HL-60 (cell line): ENCODE measurements at places on chromosomes 2 and 18.
A peak's percentile ranks its signal among the peaks of the same experiment; 100 is the strongest.

DNA sequence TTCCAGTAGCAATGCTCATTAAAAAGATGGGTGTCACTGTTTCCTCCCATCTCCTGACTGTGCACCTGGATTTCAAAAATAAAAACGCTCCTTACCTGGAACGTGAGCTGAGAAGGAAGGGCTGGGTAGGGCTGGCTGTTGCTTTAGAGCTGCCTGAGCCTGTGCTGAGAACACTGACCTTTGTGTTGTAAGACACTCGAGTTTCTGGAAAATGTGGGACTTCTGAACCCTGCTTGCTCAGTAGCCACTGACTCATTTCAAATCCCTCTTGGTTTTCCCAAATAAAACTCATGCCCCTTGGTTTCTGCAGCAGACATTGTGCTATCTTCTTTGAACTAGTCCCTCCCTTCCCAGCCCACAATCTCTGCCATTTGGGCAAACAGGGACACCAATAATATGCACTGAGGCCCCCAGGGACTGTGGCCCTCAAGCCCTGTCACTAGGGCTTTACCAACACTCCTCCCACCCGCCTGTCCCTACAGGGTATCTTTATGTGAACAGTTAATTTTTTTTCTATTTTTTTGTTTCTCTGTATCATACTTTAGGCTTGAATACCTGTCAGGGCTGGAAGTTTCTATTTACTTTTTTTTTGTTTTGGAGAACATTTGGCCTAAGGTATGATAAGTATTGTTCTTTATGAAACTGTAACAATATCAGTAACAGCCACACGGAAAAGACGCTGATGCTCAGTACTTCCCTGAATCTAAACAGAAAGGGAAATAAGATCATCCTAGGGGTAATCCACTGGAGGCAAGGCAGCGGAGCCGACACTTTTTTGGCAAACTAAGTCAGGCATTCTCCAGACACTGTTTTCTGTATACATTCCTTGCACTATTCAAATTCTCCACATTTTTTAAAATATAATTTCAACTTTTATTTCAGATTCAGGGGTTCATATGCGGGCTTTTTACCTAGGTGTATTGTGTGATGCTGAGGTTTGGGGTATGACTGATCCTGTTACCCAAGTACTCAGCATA, 280.2 kb downstream of the STK39 start:
- no peak for DNase-seq

- no peak for DNase-seq
Measured at GRCh38 chr2:88735133-88735532, 43.7 kb downstream of the RPIA start.

DNA sequence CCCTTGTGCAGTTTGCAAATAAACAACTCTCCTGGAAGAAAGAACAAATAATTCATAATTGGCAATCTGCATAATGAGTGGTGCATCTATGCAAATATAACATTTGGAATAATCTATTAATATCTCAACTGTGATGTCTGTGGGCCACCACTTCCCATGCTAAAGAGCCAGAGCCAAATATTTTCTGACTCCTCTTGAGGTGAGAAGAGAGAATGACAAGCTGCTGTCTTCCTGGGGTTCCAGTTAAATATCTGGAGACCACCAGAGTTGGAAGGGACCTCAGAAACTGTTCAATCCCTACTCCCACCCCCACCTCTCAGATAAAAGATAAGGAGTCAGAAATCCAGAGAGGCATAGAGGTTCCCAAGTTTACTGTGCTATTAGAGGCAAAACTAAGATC, 241.0 kb upstream of the SLC14A2 start:
- no peak for DNase-seq

GRCh38 chr2:220212296-220213080, 585.1 kb downstream of the SLC4A3 start:
- no peak for DNase-seq

GRCh38 chr2:231634412-231634811, 41.7 kb downstream of the TEX44 start:
- no peak for DNase-seq

- no peak for DNase-seq
Measured at GRCh38 chr2:108304975-108305374, 16.3 kb downstream of the SULT1C2 start.

DNA sequence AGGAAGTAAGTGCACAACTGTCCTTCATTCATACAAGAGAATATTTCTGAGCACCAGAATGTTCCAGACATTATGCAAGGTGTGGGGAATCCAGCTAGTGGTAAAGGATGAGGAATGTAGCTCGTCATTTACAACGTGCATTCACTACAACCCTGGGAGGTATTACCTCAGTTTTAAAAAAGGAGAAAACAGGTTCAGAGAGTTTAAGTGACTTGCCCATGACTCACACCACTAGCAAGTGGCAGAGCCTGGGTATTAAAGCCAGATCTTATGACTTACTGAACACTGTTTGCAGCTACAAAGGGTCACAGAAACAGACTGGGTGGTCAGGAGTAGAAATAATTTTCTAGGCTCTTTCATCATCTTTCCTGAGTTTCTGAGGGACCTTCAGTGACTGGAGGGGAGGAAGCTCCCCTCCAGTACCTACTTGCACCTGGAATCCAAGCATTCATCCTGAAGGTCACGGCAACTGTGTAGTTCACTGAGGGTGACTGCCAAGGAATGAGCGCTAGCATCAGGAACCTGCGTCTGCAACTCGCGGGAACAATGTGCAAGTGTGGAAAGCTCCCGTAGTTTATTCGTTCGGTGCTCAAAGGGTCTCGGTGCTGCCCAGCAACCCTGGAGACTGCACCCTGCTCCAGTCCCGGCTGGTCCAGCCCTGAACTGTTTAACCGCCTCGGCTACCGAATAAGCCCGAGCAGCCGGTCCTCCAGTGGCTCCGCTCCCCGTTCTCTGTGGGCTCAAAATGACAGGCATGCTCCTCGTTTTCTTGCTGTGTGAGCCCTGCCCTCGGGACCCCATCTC, 647 bp downstream of the CCDC121 start:
- peak; percentile 26 for DNase-seq

DNA sequence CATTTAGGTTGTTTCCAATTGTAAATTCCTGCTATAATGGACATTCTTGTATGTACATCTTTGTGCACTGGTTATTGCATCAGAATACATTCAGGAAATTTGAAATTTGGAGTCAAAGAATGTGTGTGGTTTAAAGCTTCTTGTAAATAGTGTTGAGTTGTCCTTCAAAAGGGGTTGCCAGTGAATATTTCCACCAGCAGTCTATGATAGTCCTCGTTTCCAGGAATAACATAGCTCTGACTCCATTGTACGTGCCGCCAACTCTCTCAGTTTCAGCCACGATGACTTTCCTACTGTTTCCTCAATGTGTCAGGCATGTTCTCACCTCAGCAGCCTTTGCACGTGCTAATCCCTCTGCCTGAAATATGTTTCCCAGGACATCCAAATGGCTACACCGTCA, 10.9 kb upstream of the HS6ST1 start:
- DNase-seq: no peak

DNA sequence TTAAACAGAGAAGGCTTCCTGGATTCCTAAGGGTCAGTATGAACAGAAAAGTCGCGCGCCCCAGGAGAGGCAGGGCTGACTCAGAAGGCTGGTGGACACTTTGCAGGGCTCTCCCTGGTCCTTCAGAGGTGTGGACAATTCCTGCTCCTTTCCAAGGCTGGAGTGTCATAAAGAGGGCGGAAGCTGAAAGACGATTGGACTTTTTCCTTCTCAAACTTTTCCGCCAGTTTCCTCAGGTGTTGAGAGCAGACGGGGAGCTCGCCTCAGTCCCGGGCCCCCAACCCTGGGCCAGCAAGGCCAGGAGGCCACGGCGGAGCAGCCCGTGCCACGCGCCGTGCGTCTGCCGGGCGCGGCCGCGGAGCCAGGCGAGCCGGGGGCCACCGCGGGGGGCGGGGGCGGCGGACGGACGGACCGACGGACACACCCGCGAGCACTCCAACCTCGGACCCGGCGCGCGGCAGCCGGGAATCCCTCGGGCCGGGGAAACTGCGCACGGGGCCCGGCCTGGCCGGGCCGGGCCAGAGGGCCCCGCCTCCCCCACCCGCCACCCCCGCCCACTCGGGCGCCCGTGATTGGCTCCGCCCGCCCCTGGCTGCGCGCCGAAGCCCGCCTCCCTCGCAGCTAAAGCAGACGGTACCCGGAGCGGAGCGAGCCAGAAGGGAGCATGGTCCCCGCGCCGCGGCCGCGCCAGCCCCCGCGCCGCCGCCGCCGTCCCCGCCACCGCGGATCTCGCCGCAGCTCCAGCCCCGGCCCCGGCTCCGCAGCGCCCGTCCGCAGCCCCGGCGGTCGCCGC, at the start of gene KLHL29:
Gene KLHL29 (plus strand): TSS at position 629 of the 793 bp plus-strand sequence. CDS start 177,018 bp downstream, outside the sequence.
- DNase-seq: no peak

DNA sequence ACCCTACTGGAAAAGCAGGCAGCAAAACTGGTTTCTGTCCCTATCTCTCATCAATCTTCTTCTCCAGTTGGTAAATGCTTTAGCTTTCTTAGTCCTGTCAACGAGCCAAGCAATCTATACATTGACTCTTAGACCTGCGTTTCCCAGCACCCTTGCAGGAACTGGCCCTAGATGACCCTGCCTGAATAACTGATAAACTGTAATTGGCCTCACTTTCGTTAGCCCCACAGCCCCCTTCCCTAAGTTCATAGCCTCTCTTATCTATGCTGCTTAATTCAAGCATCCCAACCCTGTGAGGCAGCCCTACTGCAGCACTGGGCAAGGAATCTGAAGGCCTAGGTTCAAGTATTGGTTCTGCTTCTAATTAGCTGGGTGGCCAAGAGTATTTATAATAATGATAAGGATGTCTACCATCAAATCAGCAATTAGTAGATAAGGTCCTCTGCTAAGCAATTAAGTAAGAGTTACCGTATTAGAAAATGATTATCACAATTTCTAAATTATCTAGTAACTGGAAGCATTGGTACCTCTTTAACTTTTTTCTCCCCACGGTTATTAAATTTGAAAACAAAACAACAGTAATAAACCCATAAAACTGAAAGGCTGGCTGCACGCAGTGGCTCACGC, 86.4 kb upstream of the RMDN2 start:
- no peak for DNase-seq

- DNase-seq: no peak
Measured at GRCh38 chr18:57816208-57816954, 13.3 kb upstream of the ATP8B1 start.

DNA sequence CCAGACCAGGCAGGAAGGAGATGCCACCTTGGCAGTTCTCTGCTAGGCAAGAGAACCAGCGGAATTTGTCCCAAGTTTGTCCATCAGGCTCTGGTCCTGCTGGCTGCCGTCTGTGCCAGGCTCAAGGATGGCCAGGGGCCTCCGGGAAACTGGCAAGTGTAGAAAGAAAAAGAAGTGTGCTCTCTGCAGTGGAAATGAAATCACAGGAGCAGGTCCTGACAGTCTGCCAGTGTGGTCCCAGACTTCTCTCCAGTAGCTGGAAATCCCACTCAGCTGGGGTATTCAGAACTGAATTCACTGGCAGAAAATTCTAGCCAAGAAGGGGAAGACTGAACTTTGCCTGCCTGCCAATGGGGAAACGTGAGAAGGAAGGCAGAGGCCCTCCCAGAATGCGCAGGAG, 91.0 kb downstream of the STPG4 start:
- no peak for DNase-seq

DNA sequence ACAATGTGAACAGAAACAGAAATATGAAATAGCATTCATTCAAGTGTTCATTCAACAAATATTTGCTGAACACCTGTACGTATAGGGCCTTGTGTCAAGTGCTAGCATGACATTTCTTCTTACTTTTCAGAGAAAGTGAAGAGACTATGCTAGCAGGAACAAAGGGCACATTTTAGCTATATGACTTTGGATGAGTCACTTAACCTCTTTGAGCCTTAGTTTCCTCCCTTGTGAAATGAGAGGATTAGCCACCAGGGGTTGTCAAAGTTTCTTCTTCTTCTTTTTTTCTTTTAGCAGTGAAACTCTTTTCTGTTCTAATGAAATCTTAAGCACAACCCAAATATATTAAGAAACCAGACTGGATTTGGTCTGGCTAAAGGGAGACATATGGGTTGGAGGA, 53.1 kb downstream of the FIGN start:
- DNase-seq: no peak

DNA sequence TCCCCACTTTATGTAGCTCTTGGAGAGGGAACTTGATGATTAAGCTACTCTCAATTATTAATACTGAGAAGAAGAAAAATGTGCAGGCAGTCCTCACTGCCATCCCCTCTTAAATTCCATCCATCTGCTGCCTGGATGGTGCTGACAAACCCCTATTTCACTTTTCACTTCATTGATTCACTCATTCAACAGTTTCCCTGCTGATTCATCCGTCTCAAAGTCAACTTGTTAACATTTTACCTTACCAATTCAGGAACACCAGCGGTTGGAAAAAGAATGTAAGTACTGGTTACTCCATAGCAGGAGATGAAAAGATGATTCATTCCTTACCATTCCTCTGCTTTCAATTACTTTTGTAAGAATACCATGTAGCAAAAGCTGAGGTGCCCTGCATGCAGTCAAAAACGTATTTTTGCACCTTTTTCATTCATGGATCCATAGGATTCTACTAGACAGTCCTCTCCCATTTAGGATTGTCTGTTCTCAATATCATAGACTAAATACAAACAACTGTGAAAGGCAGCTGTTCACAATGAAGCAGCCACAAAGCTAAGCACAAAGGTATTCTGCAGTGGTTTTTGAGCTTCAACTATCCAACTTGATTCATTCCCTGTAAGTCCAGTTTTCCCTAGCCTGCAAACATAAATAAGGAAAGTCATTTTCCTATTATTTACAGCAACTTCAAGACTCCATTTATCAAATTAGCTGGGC, 262.0 kb downstream of the MREG start:
- no peak for DNase-seq

- DNase-seq: no peak
Measured at GRCh38 chr2:175166216-175166824, 1.7 kb downstream of the ATF2 start.

DNA sequence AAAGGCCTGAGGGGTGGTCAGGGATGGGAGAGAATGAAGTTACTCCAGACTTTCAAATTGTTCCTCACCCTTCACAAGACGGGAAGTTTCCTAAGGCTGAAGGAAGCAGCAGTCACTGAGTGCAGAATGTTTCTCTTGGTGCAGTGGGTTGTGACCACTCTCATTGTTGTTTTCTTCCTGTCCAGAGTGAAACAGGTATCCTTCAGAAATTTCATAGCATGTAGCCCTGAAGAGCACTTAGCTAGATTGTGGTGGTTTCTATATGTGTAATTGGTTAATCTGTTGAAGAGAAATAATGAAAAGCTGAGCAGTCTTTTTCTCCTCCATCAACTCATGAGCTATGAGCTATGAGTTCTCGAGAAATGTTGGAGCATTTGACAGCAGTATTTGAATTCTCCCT, 96.8 kb downstream of the GPD2 start:
- no peak for DNase-seq

- no peak for DNase-seq
Measured at GRCh38 chr2:238916176-238916874, 68.4 kb downstream of the TWIST2 start.

DNA sequence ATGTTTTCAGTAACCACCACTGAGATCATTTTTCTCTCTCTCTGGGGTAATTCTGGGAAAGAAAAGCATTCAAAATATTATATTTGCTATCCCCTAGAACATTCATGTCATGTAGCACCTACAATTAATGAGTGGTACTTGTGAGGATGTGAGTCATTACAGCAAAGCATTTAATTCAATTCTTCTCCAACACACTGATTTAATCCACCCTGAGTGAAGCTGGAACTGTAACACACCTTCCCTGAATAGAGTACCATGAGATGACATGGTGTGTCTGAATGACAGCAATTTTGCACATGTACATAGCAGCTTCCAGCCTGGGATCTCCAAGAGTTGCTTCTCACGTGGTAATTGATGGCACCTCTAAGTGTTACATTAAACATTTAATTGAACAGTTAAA, 207.1 kb upstream of the SLC14A2 start:
- no peak for DNase-seq
